ENCODE measurements at places on chromosomes 4 and X.
A peak's percentile ranks its signal among the peaks of the same experiment; 100 is the strongest.

DNA sequence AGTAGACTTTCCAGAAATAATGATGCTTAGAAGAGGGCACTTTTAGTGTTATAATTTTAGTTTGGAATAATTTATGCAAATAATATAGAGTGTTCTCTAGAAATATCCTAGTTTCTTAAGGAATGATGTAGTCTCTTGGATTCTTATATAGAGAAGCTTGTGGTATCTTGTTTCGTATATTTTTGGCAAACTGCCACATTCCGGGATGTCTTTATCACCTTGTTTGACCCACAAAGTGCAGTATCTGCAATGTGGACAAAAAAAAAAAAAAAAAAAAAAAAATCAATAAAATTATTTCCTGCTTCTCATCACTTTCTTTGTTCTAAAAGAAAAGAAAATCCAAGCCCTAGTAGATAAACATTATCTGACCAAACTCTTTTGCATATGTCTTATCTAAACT lies 1577.7 kb upstream of the TENM3 start:
- no peak for DNase-seq

DNA sequence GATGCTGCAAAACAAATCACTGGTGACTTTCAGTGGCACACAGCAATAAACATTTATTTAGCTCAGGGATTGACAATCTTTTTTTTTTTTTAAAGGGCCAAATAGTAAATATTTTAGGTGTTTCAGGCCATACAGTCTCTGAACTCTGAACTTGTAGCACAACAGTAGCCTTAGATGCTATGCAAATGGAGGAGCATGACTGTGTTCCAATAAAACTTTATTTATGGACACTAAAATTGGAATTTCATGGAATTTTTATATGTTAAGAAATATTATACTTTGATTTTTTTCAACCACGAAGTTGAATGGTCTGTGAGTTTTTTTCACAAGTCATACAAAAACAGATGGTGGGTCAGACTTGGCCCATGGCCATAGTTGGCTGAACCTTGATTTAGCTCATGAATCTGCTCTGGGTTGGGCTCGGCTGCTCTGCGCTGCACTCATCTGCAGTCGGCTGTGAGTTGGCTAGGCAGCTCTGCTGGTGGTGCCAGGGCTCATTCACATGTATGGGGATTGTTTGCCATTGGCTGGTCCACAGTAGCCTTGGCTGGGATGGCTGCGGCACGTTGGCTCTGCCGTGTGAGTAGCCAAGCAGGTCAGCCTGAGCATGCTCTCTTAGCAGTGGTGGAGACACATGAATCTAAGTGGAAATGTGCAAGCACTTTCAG lies 231.7 kb upstream of the PGRMC2 start:
- DNase-seq: peak; percentile 72

DNA sequence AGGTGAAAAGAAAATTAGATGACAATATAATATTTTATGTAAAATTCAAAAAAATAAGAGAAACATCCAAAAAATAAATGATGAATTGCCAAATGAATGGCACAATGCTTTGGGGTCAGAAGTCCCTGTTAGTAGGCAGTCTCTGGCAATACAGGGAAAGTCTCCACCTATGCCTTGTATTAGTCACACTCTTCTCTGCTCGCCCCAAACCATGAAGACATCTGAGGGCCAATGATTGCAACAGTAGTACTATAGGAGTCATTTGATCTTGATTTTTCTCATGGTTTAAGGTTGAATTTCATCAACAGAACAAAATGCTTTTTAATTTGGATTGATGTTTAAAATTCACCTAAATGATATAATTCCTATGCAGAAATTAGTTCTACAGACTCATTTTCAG lies 3.9 kb upstream of the PRSS12 start:
- DNase-seq: no peak

DNA sequence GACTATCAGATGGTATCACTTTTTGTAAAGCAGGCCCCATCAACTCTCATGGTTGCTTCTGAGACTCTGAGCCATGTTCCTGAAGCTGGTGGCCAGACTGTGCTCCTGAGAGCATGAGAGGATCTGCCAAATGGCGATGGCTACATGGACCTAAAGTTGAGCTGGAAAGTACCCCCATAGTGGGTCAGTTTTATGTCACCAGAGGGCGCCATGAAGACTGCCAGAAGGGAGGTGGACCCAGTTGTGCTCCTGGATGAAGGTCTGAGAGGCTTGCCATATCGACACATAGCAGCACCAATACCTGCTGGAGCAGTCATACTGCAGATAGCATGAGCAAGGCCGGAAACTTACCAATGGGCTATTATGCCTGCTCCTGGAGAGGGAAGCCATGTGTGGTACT lies 105.7 kb downstream of the SLITRK2 start:
- no peak for DNase-seq

DNA sequence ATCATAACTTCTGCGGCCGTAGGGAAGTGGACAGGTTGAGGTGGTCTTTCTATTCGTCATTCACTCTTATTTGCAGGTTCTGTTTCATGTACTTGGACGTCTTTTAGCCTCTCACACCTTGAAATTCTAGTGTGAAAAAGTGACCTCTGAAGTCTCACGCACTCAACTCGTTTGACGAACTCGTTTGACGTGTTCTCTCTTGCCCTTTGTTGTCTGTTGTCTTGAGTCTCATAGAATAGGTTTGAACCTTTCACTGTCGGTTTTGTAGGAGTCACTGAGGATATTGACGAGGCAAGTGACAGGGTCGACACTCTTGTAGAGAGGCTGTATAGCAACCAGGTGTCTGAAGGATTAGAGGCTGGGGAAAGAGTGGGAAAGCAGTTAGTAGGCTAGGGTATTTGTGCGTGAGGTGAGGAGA lies 1.1 kb upstream of the PGRMC2 start:
- no peak for DNase-seq

GRCh38 chr4:147772056-147772455 lies 40.2 kb downstream of the ARHGAP10 start:
- no peak for DNase-seq

DNA sequence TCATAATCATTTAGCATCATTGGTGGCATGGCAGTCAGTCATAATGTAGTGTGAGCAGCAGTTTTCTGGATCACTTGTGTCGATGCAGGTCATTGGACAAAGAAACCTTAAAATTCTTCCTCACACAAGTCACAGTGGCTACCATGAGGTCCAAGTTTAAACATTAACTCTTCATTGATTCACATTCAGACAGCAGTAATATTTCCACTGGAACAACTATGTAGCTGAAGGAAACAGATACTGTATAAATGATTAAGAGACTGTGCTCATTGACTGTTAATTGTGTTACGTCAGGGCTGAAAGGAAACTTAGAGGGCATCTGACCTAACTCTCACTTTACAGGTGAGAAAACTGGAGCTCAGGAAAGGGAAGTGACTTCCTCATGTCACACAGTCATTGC lies 261.8 kb downstream of the KLHL13 start:
- DNase-seq: no peak

DNA sequence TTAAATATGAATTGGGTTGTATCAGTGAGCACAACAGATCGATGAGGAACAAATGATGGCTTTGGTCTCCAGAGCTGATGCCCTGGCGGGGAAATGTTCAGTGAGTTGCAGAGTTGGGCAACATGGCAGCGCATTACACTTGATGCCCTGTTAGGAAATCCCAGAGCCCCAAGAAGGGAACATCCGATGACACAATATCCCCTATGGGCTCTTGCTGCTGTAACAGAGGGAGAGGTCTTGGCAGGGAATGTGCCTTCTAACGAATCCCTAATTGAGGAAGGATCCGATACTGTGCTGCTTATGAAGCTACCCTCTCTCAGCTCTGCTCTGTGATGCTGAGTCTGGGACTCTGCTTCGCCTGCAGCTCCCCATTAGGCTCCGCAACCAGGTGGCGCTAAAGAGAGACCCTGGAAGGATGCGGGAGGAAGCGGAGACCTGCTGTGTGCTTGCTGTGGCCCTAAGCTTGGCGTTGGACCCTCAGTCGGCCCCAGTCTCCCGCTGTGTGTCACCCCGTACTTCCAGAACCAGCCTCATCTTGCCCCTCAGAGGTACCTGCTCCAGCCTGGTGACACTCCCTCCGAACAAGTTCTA lies 38.9 kb downstream of the PDHA1 start:
- DNase-seq: peak; percentile 57

- no peak for DNase-seq
These were observed 160.1 kb upstream of the ANKRD50 start for GRCh38 chr4:124872659-124873058.

DNA sequence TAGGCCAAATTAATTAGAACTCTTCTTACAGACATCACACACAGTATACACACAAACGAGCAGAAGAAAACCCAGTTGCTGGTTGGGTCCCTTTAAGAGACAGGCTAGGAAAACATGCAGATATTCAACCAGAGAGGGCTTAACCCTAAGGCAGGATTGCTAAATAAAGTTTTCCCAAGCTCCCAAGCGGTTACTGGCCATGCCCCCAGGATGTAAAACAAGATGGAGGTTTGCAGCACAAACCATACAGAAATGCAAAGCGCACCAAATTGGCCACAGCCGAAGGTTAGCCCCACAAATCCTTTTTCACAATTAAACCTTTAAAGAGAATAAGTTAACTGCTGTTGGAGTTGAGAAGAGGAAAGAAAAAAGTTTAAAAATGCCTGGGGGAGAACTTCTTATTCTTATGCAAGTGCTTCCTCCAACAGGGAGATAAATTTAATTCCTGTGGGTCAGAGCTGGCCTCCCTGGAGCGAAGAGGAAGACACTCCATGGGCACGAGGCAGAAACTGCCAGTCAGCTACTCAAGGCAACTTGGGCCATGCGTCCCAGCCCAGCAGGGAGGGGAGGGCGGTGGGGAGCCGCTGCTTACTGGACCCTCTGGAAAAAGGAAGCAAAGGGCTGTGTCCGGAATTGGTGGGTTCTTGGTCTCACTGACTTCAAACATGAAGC lies 167.6 kb upstream of the ARSJ start:
- no peak for DNase-seq

- no peak for DNase-seq
These were observed 19.7 kb upstream of the RNF212 start for GRCh38 chr4:1133033-1133432.

- no peak for DNase-seq
These were observed 106.4 kb downstream of the MMRN1 start for GRCh38 chr4:90001023-90001422.

- no peak for DNase-seq
These were observed 3.9 kb downstream of the PRSS12 start for GRCh38 chr4:118348886-118349285.

DNA sequence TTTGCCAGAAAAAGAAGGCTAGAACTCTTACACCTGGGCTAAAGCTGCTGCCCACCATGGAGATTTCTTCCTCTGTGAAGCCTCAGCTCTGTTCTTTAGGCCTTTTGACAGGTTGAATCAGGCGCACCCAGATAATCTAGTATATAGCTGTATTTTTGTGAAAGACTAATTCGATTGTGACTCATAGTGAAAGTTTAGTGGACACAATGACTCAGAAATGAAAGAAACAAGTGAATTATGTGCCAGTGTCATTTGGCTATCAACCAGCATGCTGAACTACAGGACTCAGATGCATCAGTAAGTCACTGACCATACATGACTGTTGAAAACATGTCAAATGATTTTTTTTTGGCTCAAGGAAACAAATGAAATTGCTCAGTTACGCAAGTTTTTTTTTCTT lies 425.4 kb downstream of the SLITRK2 start:
- no peak for DNase-seq

GRCh38 chr4:40840255-40840984 lies 90.7 kb downstream of the NSUN7 start:
- DNase-seq: no peak

DNA sequence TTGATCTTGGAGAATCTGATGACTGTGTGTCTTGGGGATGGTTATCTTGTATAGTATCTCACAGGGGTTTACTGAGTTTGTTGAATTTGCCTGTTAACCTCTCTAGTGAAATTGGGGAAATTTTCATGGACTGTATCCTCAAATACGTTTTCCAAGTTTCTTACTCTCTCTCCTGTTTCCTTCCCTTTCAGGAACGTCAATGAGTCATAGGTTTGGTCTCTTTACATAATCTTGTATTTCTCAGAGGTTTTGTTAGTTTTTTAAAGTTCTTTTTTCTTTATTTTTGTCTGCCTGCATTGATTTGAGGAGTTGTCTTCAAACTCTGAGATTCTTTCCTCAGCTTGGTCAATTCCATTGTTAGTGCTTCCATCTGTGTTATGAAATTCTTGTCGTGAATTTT lies 227.7 kb upstream of the GPRIN3 start:
- no peak for DNase-seq

GRCh38 chr4:2725380-2725779 lies 30.8 kb downstream of the TNIP2 start:
- no peak for DNase-seq

DNA sequence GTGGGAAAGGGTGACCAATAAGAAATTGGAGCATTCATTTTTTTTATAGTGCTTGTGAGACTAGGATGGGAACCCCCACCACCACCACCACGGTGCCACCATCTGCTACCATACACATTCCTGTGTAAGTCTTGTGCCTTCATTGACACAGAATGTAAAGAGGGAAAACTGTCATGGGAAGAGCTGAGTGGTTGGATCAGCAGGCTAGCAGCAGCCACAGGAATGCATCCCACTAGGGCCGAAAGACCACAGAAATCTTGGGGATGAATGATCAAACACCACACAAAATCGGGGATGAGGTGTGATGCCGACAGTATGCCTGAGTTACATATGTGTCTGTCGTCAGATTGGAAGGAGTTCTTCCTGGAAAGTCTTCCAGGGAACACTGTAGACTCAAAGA lies 69.2 kb downstream of the SRPX start:
- no peak for DNase-seq

- DNase-seq: peak; percentile 73
These were observed 69.8 kb downstream of the PSAPL1 start for GRCh38 chr4:7364979-7365378.

DNA sequence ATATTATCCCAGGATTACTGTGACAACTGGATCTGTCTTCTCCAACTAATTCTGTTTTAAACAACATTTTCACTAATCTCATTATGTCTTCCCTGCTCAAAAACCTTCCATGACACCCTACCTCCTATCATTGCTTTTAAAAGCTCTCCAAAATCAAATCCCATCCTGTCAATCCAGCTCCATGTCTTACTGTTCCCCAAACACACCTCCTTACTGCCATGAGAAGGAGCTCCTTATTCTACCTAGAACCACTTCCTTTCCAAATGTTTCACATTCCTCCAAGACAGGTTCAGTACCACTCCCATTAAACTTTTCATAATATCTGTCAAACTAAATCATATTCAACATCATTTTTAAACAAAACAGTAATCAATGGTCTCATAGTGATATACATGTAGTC lies 66.9 kb upstream of the WDR17 start:
- DNase-seq: no peak

DNA sequence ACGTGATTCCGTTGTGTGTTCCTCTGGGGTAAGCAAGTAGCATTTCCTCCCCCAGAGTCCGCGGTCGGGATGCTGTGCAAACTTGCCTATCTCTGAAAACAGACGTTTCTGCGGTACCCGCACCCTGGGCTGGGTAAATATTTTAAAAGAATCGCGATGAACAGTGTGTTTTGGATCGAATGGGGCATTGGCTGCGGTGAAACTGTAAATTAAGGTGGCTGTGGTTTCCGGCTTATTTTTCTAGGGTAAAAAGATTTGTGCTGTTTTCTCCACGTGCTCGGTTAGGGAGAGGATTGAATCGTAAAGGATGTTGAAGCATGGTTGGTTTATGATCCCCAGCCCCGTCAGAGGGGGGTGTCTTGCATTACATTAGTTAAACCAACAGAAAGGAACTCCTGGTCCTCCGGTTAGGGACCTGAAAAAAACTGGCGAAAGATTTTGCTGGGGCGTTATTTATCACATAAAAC lies 1.2 kb downstream of the HHIP start:
- no peak for DNase-seq
